ENCODE measurements at places on chromosomes 7 and 10. TPM values are rescaled to one million over a fixed set of nuclear protein-coding genes. Genes with fewer than 3 reads are reported as not detected.

The FAM221A gene
- 34.4 TPM for total RNA-seq

The INMT gene
- 2.9 TPM for total RNA-seq

DNA sequence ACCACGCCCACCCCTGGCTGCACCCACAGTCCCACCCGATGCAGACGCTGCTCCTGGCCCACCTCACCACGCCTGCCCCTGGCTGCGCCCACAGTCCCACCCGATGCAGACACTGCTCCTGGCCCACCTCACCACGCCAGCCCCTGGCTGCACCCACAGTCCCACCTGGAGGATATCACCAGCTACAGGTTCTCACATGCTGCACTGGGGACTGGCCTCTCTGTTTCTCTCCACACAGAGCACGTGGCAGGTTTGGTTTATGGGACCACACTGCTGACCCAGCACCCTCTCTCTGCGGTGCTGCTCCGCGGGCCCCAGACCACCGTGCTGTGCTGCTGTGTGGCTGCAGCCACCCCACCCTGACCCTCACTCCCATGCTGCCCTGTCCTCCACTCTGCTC lies 120.9 kb downstream of the VIPR2 start:
- no peak for DNase-seq

DNA sequence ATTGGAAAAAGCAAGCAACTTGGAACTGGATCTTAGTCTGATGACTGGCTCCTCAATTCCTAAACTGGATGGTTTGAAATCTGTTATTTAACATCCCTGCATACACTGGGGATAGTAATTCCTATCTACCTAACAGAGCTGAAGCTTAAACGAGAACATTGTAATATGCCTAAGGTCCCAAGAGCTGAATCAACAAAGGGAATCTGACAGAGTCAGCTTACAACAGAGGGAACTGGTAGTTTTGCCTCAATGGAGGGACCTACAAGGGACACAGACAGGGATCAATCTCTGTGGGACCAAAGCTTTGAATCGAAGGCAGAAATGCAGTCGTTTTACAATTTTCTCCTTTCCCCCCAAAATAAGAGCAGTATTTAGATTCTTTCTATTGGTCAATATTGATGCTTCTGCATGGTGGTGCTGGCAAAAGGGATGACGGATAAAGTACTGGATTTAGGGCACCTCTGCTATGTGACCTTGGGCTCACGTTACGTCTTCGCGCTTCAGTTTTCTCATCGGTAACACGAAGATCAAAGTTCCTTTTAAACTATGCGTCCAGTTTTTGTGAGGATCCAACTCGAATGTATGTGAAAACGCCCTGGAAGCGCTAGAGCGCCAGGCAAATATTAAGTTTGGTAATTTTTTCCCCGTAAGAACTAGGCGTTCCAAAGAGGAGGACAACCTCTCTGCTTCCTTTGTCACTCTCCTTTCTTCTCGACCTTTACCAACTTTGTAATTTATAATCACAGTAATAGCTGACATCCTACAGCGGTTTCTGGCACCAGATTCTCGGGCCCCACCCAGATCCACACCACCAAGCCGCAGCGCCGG lies 1.1 kb downstream of the ACTR1A start:
- no peak for DNase-seq

All from progenitor cell of endocrine pancreas (in vitro differentiated cells).